ENCODE measurements at places on chromosomes 16 and 17. TPM values are rescaled to one million over a fixed set of nuclear protein-coding genes. Genes with fewer than 3 reads are reported as not detected.

DNA sequence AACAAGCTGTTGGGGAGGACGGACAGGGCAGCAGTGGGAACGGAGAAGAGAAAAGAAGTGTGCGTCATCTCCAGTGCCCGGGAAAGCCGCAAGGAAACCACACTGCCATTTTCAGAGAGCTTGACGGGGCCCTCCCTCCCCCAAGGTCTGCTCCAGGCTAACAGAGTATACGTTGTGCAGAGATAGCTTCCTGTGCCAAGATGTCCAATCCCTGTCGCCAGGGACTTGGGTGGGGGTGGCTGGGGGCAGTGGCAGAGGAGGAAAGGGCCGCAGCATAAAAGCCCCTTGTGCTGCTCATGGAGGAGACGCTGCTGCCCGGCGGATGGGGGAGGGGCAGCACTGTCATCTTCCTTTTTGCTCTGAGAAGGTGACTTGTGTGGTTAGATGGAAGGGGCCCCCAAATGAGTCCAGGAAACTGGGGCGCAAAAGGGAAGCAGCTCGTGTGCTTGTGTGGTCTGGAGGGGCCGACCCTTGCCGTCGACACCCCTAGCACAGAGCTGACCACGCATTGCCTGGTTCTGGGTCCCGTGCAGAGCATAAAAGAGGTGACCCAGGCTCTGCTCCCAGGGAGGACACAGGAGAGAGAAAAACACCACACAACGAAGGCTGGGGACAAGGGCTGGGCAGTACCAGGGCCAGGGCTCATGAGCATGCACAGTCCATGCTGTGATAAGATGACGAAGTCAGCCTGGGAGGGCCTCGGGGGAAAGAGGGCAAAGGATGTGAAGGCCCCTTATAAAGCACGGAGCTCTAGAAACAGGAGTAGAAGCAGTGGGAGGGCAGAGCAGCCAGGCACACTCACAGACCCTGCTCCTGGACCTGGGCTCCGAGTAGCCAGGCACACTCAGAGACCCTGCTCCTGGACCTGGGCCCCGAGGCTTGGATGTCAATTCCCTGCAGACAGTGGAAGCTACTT is 372.7 kb downstream of the SLC39A11 start:
- H3K27ac ChIP-seq: no peak overlapping the region
- no peaks in the 10 kb centered on the region for H3K4me1 ChIP-seq
- no peaks in the 10 kb centered on the region for H3K27me3 ChIP-seq
- H3K36me3 ChIP-seq: no peaks in the 10 kb centered on the region
- DNase-seq: no peak

- H3K27me3 ChIP-seq: no peaks in the 10 kb centered on the region
- H3K4me3 ChIP-seq: no peak overlapping the region
- no peaks in the 10 kb centered on the region for H3K4me1 ChIP-seq
- no peak overlapping the region for H3K27ac ChIP-seq
- H3K36me3 ChIP-seq: peaks cover 9% of the 10 kb centered on the region
Observed at GRCh38 chr16:88871730-88872416, 5.4 kb upstream of the PABPN1L start.

DNA sequence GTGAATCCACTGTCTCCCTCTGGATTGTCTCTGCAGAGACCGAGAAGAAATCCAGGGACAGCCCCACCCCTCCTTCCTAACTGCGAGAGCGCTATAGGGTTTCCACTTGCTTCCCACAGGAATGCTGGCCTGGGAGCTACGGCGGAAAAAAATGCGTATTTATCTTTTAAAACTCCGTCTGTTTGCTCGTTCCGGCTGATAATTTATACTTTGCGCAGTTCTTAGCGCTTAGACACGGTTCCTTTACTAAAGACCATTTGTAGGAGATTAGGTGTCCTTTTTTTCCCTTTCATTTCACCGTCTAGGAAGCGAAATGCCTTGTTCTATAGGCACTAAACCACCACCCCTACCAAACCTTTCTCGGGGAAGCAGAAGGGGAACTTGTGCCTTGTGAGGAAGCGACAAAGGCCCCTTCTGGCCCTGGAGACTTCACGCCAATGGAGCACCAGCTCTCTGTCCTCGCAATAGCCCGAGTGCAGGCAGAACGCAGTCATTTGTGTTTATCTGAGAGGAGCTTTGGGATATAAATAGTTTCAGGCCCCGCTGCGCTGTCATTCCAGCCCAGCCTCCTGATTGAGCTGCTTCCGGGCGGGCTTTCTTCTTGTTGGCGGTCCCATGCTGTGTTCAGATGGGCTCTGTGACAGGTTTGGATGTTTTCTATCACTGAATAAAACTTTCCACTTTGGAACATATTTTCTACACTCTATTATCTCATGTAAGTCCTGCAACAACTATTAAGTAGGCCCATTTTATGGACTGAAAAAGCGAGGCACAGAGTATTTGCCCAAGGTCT is 791 bp upstream of the SUPT4H1 start:
- peak overlapping the region; percentile 91 for H3K27ac ChIP-seq
- peaks cover 15% of the 10 kb centered on the region for H3K4me1 ChIP-seq
- no peaks in the 10 kb centered on the region for H3K27me3 ChIP-seq
- DNase-seq: peak; percentile 52

The SCARF1 gene
- 34.0 TPM for total RNA-seq

Measured in upper lobe of left lung (tissue), 6 donors.